ENCODE measurements at places on chromosomes 4 and X.

- no peak for DNase-seq
Measured at GRCh38 chr4:173218411-173219125, 50.0 kb downstream of the GALNT7 start.

DNA sequence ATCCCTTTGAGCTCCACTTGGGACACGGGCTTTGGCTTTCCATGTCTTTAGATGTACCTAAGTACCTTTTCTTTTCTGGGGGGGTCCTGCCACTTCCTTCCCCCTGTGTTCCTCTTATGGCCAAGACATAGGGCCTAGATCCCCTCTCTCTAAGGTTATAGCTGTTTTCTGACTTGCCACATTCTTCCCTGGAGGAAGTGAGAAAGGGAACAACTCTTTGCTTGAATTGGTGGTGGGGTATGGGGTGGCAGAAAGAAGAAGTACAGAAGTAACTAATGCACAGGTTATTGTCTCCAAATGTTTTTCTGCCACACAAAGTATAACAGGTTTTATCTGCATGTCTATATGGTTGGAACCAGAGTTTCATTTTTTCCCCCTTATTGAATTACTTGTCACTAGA, 29.7 kb upstream of the DIPK2B start:
- no peak for DNase-seq

DNA sequence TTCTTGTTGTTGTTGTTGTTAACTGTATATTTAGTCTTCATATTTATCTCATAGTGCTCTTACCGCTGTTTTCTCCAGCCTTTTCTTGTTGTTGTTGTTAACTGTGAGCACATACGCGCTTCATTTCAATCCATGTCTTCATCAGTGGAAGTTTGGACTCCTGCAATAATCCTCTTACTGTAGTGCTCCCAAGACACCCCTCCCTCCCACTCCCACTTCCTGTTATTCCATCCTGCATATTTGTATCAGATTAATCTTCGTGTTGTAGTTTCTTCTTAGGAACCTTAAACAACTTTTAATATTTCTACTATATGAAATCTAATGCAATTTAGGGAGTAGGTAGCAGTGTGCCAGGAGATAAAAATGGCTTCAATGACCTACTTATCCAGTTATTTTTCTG, 674.8 kb downstream of the RAPGEF2 start:
- DNase-seq, result peak; percentile 30

- no peak for DNase-seq
Measured at GRCh38 chrX:103730147-103730795, 19.6 kb downstream of the TMEM31 start.

- DNase-seq, result no peak
Measured at GRCh38 chrX:124887572-124887971, 432.1 kb upstream of the TEX13C start.

- DNase-seq, result no peak
Measured at GRCh38 chrX:15059474-15059873, 186.3 kb downstream of the MOSPD2 start.

GRCh38 chrX:108735679-108736508, 469 bp downstream of the IRS4 start:
- DNase-seq, result no peak

- no peak for DNase-seq
Measured at GRCh38 chr4:7788694-7789425, 150.8 kb downstream of the AFAP1 start.

DNA sequence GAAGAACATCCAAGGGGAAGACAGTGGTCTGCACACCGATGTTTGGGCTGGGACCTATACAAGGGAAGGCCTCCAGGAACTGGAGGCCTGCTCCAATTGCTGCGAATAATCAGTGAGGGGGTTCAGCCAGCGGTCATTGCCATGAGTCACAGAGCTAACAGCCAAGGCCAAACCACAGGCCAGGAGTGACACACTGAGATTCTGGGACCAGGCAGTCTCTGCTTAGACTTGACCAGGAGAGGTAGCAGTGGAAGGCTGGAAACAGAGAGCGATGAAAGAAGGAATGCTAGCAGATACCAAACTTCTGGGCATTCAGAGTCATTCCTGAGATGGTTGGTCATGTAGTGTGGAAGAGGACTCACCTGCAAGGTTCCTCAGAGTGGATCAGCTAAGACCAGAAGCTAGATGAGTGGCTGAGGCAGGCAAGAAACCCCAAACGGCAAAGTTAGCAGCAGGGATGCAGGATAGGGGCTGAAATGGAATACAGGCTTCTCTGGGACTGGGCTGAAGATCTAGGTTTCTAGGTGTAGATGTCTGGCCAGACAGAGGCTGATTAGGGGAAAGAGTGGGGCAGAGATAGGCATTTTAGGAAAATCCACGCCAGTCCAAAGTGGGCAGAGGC, 54.7 kb downstream of the CNGA2 start:
- no peak for DNase-seq

GRCh38 chr4:6362243-6362885, 92.7 kb downstream of the WFS1 start:
- peak; percentile 58 for DNase-seq

GRCh38 chr4:80361329-80361900, 25.9 kb downstream of the CFAP299 start:
- no peak for DNase-seq

DNA sequence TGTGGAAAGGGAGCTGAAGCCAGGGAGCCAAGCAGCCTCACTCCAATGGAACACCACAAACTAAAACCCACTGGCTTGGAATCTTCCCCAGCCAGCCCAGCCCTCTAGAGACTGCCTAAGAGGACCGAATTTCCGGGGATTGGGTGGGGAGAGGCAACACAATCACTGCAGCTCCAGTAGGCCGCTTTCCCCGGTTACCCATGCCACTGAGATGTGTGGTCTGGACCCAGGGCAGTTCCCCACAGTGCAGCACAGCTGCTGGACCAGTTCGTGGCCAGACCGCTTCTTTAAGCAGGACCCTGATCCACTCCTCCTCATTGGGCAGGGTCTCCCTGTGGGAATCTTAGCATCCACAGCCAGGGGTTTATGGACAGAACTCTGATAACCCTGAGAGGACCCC, 91.9 kb upstream of the PAGE3 start:
- DNase-seq, result no peak
